ENCODE measurements at places on chromosomes 11 and 22.

- DNase-seq: no peak
These were observed 875.3 kb downstream of the NTM start for GRCh38 chr11:132245403-132246385.

GRCh38 chr11:2204361-2205213 lies 33.0 kb upstream of the TH start:
- DNase-seq: no peak

- peak; percentile 90 for DNase-seq
These were observed at the start of gene TTLL1 for GRCh38 chr22:43088984-43089717. Gene TTLL1 (minus strand): TSS chr22:43089391. CDS start chr22:43075586, 13,805 bp downstream.

- no peak for DNase-seq
These were observed 16.2 kb downstream of the OR5D16 start for GRCh38 chr11:55854704-55855103.

DNA sequence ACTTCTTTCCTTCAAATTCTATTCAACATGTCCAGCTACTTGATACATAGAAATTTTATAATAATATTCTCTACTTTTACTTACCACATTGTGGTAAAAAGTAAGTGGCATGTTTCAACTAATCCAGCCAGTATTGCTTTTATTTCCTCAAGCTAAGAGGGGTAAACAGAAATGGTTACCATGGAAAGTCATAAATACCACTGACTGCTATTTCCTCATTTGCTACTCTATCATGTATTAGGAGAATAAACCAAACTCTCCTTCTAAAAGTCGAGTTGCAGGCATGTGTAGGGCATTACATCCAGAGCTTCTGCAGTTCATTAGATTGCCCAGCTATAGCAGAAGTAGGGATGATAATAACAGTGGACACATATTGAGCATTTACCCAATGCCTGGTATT lies 208.4 kb downstream of the MAML2 start:
- no peak for DNase-seq

DNA sequence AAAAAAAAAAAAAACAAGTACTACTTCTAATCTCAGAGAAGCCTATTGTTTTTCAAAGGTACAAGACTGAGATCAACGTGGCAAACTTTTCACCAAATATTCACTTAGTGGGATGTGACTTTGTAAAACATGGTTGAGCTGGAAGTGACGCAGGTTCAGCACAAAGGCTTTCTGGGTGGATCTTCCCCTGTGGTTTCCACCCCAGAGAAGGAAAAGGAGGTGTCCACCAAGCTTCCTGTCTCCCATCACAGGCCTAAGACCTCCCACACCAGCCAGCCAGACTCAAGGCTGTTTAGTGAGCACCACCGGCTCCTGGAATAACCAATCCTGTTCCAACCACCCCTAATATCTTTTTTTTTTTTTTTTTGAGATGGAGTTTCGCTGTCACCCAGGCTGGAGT lies 5.7 kb downstream of the TMEM184B start:
- DNase-seq: no peak

GRCh38 chr11:17760102-17761029 lies 25.8 kb downstream of the KCNC1 start:
- DNase-seq: peak; percentile 11

DNA sequence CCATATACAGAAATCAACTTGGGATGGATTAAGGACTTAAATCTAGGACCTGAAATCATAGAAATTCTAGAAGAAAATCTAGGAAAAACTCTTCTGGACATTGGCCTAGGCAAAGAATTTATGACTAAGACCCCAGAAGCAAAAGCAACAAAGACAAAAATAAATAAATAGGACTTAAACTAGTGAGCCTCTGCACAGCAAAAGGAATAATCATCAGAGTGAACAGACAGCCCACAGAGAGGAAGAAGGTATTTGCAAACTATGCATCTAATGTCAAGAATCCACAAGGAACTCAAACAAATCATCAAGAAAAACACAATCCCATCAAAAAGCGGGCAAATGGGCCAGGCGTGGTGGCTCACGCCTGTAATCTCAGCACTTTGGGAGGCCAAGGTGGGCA lies 32.4 kb downstream of the TTC28 start:
- DNase-seq: no peak
